ENCODE measurements at places on chromosomes 3 and 15.

GRCh38 chr3:109853077-109853731 is 515.9 kb upstream of the DPPA4 start:
- DNase-seq: no peak

- DNase-seq: no peak
These were observed 106.3 kb upstream of the RNU6-1 start for GRCh38 chr15:67945951-67946700.

DNA sequence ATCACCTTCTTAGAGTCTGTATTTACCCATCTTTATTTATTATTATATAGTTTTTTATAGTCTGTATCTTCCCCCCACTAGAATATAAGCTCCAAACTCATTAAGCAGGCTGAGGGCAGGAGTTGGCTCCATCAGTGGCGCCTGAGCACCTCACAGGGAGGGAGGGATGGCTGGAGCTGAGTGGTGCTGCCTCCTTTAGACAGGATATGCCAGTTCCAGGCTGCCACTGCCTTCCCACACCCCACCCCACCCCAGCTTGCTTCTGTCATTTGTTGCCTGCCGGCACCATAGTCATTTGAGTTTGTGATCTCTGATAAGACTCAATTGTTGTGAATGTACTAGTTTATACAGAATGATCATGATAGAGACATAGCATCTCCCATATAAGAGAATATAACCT is 85.5 kb downstream of the KLHL25 start:
- no peak for DNase-seq

DNA sequence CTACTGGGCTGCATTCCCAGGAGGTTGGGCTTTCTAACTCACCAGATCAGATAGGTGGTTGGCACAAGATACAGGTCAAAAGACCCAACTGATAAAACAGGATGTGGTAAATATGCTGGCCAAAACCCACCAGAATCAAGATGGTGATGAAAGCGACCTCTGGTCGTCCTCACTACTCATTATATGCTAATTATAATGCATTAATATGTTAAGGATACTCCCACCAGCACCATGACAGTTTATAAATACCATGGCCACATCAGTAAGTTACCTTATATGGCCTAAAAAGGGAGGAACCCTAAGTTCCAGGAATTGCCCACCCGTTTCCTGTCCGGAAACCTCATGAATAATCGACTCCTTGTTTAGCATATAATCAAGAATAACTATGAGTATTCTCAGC is 31.6 kb downstream of the CFAP44 start:
- DNase-seq: no peak

DNA sequence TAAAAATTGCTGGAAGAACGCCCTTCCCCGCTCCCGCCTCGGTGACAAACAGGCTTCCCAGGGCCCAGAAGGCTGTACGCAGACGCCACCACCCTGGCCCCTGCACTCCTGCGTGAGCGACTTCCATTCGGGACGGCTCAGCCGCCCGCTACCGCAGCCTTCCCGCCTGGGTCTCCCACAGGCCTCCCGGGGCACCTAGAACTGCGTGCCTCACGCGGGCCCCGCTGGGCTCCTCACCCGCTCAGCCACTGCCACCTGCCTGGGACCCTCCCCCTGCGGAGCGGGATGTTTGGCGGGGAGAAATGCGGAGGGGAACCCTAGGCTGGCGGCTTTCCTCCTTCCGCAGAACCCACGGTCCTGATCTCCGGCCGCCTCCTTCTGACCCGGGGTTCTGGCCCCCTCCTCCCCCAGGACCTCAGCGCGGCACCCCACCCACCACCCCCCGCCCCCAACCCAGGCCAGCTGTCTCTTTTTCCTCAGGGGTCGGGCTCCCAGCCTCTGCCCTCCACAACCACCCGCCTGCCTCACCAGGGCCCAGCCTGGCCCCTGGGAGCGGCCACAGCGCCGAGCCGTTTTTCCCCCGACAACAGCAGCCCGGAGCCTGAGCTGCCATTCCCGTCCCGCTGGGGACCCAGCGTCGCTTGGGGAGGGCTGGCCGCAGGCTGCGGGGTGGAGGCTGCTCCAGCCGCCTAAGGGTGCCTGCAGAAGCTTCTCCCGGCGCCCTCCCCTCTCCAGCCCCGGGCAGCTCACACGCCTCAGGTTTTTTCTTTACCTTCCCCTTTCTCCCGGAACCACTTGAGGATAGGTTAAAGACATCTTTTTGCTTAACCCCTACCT is 27.6 kb upstream of the RAB7A start:
- peak; percentile 70 for DNase-seq

GRCh38 chr3:48086705-48087104 is 70.5 kb upstream of the MAP4 start:
- no peak for DNase-seq

DNA sequence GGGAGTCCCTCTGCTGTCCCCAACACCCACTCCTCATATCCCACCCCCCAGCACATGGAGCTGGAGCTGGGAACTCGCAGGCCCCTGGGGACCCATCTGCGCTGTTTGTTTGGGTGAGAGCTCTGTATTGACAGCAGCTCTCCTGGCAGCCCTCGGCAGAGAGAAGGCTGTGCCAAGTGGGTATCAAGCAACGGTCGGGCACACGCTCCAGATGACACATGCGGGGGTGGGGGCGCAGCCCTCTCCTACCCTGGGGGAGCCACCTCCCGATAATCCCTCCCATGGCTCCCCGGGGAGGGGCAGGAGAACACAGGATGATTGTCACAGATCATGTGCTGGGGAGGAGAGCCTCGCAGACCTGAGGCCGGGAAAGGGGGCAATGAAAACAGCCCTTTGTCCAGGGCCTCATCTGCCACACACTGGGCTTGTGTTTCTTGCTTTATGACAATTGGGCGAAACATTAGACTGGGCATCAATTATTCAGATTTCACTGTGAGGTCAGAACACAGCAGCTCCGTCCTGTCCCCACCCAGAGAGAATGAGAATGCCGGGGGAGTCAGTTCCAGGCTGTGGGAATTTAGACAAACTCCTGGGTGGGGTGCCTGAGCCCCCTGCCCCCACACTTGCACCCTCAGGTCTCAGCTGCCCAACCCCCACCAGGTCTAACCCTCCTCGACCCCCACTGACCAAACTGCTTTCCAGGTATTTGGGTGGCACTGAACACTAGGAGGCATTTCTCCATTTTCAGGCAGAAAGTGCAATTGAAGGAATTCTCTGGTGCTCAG is 46.4 kb upstream of the KLF13 start:
- peak; percentile 43 for DNase-seq

GRCh38 chr3:61960976-61961375 is 399.6 kb downstream of the PTPRG start:
- no peak for DNase-seq

DNA sequence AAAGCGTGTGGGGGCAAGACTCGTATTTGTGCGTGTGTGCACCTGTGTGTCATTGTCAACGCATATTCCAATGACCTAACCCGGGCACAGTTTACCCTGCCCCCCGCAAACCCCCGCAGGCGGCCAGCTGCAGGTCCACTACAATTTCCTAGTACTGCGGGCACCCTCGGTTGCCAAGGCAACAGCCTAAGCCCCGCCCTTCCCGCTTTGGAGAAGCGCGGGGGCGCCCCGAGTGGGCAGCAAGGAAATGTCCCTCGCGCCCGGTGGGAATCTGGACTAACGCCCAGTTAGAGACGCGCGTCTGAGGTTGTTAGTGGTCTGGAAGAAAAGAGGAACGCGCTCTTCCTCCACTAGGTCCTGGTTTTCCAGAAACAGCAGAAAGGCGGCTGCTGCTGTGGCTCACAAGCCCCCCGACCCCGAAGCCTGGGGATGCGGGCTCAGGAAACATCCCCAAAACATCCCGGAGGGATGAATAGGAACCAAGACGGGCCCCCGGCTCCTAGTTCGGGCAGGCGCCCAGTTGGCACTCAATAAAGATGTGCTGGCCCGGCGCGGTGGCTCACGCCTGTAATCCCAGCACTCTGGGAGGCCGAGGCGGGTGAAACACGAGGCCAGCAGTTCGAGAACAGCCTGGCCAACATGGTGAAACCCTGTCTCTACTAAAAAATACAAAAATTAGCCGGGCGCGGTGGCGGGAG is 1.1 kb downstream of the ABHD14A start:
- DNase-seq: peak; percentile 91

DNA sequence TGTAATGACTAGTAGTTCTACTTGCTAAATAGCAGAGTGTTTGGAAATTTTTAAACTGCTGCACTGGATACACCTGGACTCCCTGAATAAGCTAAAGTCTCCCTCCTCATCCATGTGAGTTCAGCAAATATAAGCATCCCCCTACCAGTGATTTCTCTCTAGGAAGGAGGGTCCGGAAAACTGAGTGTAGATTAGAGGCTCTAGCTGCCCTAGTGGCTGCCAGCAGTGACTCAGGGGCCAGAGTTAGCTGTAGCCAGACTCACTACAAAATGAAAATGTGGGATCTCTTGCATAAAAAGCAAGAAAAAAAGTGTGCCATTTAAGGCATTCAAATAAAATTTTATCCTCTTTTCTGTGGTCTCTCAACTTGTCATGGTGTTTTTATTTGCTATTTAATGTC is 485.0 kb upstream of the ATP11B start:
- DNase-seq: no peak

GRCh38 chr15:45829336-45830153 is 194.7 kb downstream of the SQOR start:
- DNase-seq: no peak

- peak; percentile 24 for DNase-seq
These were observed 1.0 kb downstream of the MYO9A start for GRCh38 chr15:72116731-72117485.

DNA sequence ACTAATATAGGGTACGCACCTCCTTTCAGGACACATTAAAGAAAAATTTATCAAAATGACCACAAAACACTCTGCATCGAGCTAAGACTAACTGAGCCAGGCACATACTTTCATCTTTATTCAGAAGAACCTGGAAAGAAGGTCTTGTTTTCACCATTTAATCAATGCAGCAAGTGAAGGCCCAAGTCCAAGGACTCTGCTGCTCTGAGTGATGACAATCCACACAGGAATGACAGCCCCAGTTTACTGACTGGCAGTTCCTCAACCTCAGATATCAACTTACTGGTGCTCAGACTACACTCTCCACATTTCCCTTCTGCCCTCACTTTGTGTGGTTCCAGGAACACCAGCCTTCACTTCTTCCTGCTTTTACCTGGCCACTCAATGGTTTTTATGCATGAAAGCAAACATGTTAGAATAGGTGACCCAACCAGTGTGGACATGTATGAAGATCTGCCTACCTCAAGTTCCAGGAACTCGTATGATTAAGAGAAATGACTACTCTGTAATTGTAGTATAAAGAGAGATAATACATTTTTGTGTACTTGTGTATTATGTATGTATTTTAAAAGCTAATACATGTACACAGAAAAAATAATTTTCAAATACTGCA is 29.1 kb upstream of the RASA2 start:
- no peak for DNase-seq

DNA sequence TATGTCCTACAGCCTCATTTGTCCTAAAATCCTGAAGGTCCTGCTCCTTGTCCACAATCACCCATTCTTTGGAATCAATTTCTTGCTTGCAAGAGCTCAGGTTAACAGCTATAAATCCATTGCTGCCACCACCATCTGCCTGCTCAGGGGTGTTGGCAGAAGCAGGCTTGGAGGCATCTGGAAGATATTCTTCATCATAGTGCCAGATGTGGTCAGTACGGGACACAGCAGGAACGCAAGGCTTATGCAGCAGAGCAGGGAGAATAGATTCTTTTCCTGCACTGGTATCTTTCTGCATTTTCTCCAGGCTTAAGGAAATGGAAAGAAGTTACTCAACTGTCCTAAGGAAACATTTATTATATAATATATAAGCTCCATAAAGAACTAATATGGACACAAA is 38.5 kb upstream of the CDAN1 start:
- DNase-seq: no peak

- no peak for DNase-seq
These were observed 107.6 kb downstream of the OXNAD1 start for GRCh38 chr3:16372362-16373292.

DNA sequence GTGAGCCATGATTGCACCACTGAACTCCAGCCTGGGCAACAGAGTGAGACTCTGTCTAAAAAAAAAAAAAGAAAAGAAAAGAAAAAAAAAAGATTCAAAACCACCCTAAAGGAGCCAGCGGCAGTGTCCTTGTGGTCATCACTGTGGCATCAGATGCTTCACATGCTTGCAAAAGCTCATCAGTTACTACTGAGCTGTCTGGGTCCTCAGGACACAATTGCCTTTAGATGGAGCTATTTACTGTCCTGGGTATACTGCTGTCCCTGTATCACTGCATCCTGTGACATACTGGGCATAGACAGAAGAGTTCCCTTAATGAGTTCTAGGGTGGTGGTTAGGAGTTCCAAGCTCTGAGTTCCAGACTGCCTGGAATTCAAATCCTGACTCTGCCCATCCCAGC is 85.8 kb downstream of the LINGO1 start:
- no peak for DNase-seq

DNA sequence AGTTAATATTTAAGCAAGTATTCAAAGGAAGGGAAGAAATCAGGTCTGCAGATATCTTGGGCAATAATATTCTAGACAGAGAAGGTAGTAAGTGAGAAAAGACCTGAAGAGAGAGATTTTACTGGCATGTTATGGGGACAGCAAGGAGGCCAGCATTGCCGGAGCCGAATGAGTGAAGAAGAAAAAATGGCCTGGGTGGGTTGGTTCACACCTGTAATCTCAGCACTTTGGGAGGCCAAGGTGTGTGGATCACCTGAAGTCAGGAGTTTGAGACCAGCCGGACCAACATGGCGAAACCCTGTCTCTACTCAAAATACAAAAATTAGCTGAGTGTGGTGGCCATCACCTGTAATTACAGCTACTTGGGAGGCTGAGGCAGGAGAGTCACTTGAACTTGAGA is 164.7 kb downstream of the VGLL3 start:
- no peak for DNase-seq

DNA sequence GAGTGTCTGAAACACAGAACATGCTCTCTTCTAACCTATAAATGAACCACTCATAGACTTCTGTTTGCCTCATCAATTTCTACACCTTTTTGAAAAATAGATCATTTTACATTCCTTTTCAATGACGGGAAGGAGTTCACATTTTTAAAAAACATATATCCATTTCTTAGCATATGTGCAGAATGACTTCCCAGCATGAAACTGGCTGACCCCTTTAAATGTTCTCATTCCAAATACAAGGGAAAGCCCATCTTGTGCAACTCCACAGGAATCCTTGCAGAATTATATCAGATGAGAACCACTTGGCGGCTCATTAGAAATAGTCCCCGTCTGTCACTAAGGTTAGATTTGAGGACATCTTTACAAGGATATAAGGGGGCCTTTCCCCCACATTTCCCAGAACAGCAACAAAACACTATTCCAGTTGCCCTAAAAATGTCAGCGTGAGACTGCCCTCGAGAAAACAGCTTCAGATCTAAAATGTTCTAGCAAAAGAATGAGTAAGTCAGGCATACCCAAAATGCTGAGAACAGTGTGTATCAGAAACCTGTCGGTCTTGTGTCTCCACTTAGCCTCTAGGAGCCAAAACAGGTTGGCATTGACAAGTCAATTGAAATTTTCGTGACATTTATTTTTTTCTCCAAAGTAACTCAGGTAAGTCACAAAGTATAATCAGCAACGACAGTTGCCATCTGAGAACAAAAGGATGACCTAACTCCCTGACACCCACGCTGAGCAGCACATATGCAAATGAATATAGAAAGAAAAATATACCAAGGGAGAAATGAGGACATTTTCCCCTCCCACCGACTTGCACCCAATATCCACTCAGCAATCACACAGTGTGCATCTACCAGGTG is 63.1 kb downstream of the FOXP1 start:
- DNase-seq: no peak

GRCh38 chr15:73156431-73157191 is 104.3 kb downstream of the NEO1 start:
- DNase-seq: no peak

GRCh38 chr3:198030726-198031125 is 70.7 kb downstream of the LMLN start:
- DNase-seq: no peak

Data from frontal cortex (tissue), 4 donors.